Activated CD4-positive, alpha-beta memory T cell treated with anti-CD3 and anti-CD28 coated beads for 36 hours (primary cell): ENCODE measurements at places on chromosomes 2 and 18.
A peak's percentile ranks its signal among the peaks of the same experiment; 100 is the strongest.

DNA sequence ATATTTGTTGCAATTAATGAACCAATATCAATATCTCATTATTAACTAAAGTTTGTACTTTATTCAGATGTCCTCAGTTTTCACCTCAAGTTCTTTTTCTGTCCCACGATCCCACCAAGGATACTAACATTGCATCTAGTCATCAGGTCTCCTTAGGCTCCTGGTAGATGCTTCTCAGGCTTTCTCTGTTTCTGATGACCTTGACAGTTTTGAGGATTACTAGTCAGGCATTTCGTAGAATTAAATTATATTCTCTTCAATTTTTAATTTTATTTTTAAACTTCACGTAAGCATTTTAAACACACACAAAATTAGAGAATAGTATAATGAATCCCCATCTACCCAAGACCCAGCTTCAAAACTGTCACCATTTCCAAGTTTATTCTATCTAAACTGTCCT lies 5.6 kb upstream of the ACYP2 start:
- DNase-seq, result no peak

- DNase-seq, result no peak
These were observed 211.0 kb downstream of the PIK3C3 start for GRCh38 chr18:42165922-42166513.

- DNase-seq, result no peak
These were observed 203.3 kb downstream of the SNTG2 start for GRCh38 chr2:1153920-1154319.

DNA sequence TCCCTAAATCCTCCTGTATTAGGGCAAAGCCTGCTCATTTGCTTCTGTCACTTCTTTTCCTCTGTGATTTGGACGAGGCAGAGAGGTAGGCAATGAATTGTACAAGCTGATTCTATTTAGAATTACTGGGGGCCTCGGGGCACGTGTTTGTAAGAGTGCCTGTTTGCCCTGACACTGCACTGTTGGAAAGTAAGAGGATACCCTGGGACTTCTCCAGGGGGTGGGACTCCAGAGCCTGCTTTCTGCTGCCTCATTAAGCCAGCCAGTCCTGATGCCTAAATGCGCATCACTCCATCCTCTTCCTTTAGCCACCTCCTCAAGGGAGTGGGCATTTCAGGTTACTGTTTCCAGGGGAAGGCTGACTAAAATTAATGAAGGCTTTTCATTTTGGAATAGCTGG lies 134.3 kb downstream of the TDRD15 start:
- DNase-seq, result no peak

DNA sequence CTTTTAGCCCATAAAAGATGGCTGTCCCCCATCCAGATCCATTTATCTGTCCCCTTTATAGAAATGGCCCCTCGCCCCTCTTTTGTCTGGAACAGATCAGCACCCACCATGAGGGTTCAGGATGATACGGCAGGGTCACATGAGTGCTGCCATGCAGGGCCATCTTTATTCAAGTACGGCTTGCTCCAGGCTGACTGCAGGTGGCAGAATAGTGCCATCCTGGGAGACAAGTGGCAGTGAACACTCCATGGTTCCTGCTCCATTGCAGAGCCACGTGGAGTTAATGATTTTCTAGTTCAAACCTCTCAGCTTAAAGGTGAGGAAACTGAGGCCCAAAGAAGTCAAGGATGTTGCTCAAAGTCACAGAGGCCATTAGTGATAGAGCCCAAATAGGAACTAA lies 180.6 kb downstream of the CLIP4 start:
- DNase-seq, result no peak

DNA sequence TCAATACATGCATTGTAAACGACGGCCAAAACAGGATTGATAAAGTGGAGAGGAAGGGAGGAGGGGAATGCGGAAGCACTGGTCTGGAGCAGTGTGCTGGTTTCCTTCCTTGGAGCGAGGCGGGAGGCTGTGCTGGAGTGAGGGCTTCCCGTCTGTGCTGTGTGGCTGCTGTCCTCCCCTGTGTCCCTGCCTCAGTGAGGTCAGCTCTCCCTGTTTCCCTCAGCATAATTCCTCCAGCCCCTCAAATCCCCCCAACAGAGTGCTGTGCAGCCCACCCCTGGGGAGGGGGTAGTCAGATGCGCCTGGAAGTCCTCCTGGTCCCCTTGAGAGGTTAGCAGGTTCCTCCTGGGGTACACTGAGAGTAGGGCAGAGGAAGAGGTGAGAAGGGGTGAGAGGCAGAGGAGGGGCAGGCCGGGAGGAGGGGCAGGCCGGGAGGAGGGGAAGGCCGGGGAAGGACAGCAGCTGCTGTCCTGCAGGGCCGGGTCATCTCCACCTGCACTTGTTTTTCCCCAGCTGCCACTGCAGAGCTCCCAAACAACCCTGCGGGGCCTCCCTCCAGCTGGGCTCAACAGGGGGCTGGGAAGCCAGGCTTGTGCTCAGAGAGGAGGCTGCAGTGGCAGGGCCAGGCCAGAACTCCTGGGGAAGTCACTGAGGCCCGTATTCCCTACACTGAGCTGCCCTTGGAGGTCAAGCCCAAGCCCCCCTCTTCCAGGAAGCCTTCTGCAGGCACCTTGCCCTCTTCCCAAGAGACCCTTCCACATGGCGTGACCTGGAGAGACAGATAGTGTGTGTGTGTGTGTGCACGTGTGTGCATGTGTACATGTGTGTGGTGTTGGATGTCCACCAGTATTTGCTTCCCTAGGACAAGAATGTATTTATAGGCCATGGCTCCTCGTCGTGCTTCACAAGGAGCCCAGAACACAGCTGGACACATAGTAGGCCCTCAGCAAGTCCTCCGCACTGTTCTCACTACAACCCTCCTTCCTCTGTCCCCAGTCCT lies 13.2 kb upstream of the ATP6V1B1 start:
- no peak for DNase-seq

DNA sequence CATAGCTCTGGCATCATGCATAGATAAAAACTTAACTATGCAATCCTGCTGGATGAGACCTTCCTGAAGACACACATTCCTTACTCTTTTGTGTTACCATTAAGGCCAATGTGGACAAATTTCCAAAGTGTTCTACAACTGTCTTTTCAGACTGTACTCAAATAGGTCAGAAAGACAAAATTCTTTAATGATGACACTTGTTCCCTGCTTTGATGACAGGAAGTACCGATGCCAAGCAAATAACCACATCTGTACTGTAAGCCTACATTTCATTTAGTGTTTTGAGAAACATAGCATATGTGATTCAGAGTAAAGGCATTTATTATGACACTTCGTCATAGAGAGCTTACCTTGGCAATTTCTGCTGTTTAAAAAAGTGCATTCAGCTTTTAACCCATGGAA lies 55.0 kb downstream of the PMAIP1 start:
- DNase-seq, result no peak

DNA sequence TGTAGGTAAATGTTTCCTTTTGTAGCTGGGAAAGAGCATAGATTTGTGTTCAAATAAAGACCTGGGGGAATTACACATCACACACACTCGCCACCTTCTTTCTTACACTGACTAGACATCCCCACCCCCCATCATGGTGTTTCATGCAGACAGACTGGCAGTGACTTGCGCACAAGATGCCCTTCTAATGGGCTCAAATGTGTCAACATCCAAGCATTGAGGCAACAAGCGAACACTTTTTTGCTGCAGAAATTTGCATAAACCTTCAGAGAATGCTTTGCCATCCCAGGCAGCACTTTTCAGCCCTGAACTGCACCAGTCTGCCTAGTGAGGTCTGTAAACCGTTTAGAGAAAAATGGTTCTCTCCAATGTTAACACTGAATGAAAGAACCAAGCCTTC lies 4.5 kb downstream of the HOXD8 start:
- DNase-seq, result no peak

GRCh38 chr2:12199491-12200211 lies 453.2 kb downstream of the LPIN1 start:
- DNase-seq, result no peak

DNA sequence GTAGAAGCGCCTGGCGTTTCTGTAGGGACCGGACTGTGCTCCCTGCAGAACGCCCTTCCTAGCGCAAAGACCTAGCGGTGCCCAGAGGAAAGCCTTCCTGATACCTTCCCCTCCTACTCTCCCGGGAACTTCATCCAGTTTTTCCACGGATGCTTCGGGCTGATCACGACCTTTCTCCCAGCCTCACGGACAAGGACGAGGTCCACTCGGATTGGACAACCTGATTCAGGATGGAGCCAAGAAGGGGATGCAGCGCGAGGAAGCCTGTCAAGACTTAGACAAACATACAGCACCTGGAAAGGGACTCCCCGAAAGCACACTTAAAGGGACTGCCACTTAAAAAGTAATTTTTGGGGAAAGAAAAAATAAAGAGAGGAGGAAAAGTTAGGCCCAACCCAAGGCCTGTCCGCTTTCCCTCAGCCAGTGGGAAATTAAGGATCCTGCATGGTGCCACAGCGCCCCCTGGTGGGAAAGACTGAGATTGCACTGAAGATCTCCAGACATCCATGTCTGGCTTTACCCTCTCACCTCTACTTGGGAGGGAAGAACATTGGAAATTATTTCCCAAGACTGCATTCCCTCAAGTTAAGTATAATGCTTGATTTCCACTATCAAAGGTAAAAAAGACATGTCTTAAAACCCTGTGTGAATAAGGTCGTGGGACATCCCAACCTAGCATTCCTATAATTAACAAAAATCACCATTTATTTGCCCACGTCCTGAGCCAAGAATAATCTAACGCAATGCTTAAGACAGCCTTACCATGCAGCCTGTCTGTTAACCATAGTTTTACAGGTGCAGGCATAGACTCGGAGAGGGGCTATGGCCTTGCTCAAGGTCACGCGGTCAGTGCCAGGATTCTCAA lies 13.4 kb upstream of the COPS8 start:
- DNase-seq, result peak; percentile 81
